ENCODE measurements at places on chromosomes 5 and 9. TPM values are rescaled to one million over a fixed set of nuclear protein-coding genes. Genes with fewer than 3 reads are reported as not detected.

Gene HAVCR2
- total RNA-seq: not detected

- DNase-seq: peak; percentile 47
- H3K4me3 ChIP-seq: no peak overlapping the region
- H3K4me1 ChIP-seq: peaks cover 7% of the 10 kb centered on the region
- H3K36me3 ChIP-seq: no peaks in the 10 kb centered on the region
- H3K27ac ChIP-seq: no peak overlapping the region
- H3K27me3 ChIP-seq: no peaks in the 10 kb centered on the region
Observed at GRCh38 chr5:78327761-78328510, 32.5 kb upstream of the SCAMP1 start.

DNA sequence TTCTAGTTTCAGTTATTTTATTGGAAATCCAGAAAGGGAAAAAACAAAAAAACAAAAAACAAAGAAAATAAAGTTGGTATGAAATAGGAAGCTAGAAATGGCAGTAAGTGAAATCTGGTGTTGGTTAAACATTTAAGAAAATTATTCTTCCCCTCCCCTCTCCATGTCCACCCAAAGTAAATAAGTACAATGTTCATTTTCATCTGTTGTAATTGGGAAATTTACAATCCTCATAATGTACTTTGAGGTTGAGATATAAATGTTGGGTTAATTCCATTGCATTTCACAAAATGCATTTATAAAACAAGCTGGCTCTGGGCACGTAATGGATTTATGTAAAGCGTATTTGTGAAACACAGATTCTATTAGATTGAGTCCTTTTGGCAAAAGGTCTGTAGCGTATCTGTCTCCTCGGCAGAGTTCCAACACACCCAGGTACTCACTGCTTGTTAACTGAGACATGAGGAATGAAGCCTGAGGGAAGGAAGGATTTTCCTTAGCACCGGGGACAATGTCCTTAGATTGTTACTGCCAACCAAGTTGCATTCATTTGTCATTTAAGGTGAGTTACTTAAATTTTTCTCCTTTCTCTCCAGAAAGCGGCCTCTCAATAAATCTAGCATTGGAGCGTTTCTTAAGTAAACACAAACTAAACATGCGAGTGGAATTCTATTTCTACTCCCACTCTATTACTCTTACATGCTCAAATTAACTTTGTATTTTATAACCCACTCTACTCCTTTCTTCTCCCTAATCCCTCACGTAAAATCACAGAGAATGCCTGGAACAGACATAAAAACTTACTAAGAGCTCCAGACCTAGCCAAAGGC, 912.3 kb upstream of the WWC1 start:
- H3K27me3 ChIP-seq: peaks cover 18% of the 10 kb centered on the region
- no peaks in the 10 kb centered on the region for H3K4me1 ChIP-seq
- no peak overlapping the region for H3K4me3 ChIP-seq
- H3K27ac ChIP-seq: no peak overlapping the region
- no peaks in the 10 kb centered on the region for H3K36me3 ChIP-seq

DNA sequence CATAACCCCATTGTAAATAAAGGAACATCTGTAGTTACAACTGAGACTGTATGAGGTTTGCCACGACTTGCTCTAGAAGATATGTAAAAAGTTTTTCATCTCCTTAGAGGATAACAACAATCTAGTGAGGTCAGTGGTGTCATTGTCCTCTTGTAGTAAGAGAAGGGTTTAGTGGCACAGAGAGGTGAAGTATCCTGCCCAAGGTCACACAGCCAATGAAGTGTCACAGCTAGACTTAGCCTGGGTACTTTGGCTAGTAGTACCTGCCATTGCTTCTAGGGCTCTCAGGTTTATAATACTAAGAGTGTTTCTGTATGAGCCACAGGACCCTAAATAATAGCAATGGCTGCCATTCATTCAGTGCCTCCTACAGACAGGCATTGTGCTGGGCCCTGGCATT, 13.8 kb downstream of the CCDC180 start:
- no peaks in the 10 kb centered on the region for H3K4me1 ChIP-seq
- no peaks in the 10 kb centered on the region for H3K27me3 ChIP-seq
- DNase-seq: no peak
- no peak overlapping the region for H3K4me3 ChIP-seq

Gene CDC20B
- total RNA-seq: not detected

All from PC-3 (cell line).